ENCODE measurements at places on chromosomes 4 and X.
A peak's percentile ranks its signal among the peaks of the same experiment; 100 is the strongest.

- no peak for DNase-seq
These were observed 219.0 kb downstream of the TLL1 start for GRCh38 chr4:166091912-166092510.

- no peak for DNase-seq
These were observed 146.2 kb upstream of the PDE5A start for GRCh38 chr4:119774840-119775239.

- no peak for DNase-seq
These were observed 30.8 kb downstream of the RASL11B start for GRCh38 chr4:52892880-52893279.

DNA sequence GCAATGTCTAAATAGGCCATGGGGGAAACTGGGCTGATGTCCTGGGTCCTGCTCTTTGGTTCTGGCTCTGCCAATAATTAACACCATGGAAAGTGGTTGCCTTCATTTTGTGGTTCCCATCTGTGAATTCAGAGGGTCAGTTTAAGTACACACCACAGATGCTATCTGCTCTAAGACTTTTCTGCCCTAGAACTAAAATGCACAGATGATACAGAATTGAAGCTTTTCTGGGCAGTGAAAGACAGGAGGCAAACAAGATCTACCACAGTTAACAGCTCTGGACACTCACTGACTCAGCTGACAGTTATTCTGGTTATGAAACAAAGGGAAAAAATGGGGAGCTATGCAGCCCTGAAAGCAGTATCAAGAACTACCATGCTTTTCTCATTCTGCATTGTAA, 37.3 kb downstream of the APBB2 start:
- DNase-seq, result no peak

- no peak for DNase-seq
These were observed 2.2 kb upstream of the FMR1NB start for GRCh38 chrX:147978931-147979330.

- DNase-seq, result no peak
These were observed 1920.6 kb downstream of the ARAP2 start for GRCh38 chr4:34323549-34324320.

GRCh38 chrX:93420090-93420489, 253.3 kb downstream of the NAP1L3 start:
- no peak for DNase-seq

DNA sequence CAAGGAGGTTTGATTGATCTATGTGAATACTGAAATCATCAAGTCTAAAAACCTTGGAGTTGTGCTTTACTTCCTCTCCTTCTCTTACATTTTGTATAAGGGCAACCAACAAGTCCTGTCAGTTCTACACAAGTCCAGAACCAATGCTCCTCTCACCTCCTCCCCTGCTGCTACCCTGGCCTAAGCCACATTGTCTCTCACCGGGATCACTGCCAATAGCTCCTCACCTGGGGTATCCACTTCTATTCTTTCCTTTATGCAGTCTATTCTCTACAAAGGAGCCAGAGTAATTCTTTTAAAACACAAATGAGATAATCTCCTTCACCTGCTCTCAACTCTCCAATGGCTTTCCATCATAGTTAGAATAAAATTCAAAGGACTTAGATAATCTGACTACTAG, 13.3 kb upstream of the ARHGEF6 start:
- DNase-seq, result no peak

GRCh38 chr4:54386042-54386669, 157.1 kb downstream of the PDGFRA start:
- DNase-seq, result no peak

GRCh38 chr4:4762909-4763821, 96.3 kb upstream of the MSX1 start:
- no peak for DNase-seq

DNA sequence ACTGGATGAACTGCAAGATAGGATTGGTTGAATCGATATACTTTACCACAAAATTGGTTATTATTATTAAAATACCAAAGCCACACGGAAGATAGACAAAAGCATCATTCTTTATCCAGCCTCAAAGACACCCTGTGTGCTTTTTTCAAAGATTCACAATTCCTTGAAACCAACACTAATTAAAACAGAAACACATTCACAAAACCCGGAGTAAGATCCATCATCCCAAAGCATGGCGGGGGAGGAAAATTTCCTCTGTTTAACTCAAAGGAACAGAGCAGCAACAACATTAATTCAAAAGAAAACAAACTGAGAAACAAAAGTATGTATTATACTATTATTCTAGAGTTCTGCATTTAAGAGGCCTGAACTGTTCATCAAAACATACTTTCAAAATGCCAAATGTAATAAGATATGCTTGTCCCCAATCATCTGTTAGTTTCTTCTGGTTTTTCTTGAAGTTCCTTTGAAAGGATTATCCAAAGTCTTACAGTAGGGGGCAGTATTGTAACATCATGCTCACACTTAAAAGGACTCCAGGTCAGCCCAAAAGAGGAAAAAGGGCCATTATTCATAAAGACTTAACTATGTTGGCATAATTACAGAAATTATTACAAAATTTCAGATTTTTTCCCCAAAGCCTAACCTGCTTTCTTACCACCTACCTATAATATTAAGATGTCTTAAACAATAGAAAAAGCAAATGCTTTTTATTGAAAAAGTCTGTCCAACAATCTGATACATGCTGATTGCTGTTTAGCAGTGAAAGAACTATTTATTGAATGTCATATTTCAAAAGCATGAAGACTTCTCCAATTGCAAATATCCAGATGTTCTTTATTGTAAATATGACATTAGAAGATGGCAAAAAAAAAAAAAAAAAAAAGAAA, 168.7 kb downstream of the SCFD2 start:
- peak; percentile 13 for DNase-seq

- DNase-seq, result no peak
These were observed 24.2 kb upstream of the RASL11B start for GRCh38 chr4:52837716-52838558.

DNA sequence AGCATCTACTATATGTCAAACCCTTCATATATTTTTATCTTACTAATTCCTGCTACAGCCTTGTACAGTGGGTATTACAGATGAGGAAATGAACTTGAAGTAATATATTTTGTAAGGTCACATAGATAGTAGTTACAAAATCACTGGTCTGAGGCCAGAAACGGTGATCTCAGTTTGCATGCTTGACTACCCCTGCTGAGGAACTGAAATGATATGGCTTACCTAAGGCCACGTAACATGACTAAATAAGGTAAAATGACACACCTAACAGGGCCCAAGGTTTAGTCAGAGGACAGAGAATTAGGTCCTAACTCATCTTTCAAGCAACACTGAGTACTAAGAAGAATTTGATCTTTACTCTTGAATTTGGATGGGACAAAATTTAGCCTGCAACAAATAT, 1.5 kb upstream of the COMMD8 start:
- no peak for DNase-seq

DNA sequence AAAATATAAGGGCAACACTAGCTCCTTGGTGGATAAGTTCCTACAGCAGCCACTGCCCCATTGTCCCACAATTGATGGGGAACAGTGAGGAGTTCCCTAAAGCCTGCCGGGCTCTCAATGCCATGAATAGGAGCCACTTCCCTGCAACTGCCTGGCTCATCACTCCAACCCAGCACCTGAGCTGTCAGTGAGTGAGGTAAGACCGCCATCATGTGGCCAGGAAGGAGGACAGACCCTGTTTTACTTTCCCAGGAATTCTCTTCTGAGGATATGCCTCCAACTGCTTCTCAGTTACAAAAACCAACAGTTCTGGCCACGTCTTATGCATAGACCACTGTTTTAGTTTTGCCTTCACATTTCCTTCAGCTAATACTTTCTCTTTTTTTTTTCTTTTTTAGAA, 45.5 kb downstream of the SRPX start:
- DNase-seq, result peak; percentile 50

GRCh38 chr4:125315576-125316400, 1.0 kb downstream of the FAT4 start:
- DNase-seq, result peak; percentile 71

- DNase-seq, result no peak
These were observed 180.4 kb downstream of the AFAP1 start for GRCh38 chr4:7759216-7759615.

- DNase-seq, result no peak
These were observed 121.8 kb upstream of the EDA2R start for GRCh38 chrX:66760651-66761050.

GRCh38 chr4:151325111-151325948, at the start of gene SH3D19:
SH3D19 (minus strand) TSS chr4:151325605; CDS start chr4:151325352, 253 bp downstream.
- DNase-seq, result peak; percentile 67

- DNase-seq, result no peak
These were observed 103.1 kb upstream of the PCDH7 start for GRCh38 chr4:30616942-30617646.

- DNase-seq, result no peak
These were observed 27.3 kb downstream of the ABCE1 start for GRCh38 chr4:145125396-145125795.

DNA sequence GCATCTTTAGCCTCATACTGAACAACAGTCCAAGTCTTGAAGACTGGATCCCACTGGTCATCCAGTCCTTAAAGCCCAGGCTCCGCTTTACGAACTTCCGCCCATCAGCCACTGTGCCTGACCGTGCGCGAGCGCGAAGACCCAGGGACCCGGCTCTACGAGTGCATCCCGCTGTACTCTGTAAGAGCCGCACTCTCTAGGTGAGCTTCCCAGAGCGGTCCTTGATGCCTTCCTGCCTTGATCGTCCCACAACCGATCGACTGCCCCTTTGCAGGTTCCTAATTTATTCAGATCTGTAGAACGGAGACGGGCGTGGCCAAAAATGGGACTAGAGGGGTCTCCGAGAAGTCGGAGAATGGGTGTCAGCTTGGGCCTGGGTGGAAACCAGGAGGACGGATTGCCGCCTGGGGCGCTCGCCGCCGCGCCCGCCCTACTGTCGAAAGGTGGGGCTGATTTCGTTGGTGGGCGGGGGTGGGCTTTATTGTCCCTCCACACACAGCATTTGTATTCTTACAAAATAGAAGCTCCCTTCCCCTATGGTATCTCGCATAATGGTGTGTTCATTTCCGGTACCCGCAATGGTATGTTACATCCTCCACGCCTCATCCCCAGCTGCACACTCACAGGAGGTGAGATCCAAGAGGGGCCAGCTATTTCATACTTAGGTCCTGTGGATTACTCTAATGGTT, 42.3 kb upstream of the FAM156A start:
- no peak for DNase-seq

DNA sequence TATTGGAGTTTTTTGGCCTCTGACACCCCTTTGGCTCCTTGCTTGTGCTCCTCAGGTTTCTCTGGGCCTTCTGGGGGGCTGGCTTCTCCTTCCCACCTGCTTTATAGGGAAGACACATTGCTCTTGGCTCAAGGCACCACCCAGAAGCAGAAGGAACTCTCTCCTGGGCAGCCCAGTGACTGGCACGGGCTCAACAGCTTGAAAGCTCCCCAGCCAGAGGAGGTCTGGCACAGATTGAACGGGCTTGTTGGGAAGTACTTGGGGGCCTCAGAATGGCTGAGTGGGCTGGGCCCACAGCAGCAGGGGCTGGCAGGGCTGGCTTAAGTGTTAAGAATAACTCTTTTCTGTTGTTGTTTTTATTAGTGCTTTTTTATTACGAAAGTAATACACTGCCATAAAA, 11.2 kb upstream of the ZNF185 start:
- no peak for DNase-seq

DNA sequence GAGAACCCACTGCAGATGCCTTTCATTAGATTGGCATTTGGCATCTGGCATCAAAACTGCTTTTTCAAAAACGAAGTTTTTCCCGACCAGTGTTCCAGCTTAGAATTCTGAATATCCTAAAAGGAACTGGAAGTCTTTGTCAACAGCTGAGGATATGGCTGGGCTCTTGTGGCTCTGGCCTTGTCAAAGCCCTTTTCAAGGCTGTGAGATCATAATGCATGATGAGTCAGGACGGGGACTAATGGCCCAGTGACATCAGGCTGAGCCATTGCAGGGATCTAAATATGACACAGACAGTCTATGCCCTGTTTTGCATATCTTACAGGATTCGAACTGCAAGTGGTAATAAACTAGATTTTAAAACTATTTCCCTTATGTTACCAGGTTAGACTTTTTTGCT, 306.4 kb downstream of the PTTG2 start:
- no peak for DNase-seq

GRCh38 chr4:89284828-89285227, 22.8 kb downstream of the GPRIN3 start:
- DNase-seq, result no peak

GRCh38 chrX:130975947-130976346, 72.9 kb upstream of the ENOX2 start:
- DNase-seq, result peak; percentile 64

- DNase-seq, result no peak
These were observed 169.2 kb upstream of the AMOT start for GRCh38 chrX:113009837-113010236.

GRCh38 chr4:53905941-53906377, 158.4 kb downstream of the CHIC2 start:
- DNase-seq, result peak; percentile 35

GRCh38 chr4:57291911-57292310, 181.7 kb upstream of the IGFBP7 start:
- no peak for DNase-seq

DNA sequence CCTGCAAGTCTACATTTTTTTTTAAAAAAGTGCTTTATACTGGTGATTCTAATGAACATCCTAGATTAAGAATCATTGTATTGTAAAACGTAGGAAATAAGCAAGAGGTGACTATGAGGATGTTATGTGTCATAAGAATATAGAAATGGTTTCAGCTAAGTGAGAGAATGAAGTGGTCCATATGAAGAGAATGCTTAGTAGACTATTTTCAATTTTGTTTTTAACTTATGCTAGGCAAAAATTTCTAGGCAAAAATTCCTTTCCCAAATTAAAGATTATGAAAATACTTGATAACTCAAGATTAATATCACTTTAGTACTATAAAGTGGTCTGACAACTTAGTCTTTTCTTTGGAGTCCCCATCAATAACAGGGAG, 825 bp downstream of the DYNLT3 start:
- DNase-seq, result no peak

GRCh38 chr4:99759988-99760387, 56.6 kb upstream of the DAPP1 start:
- no peak for DNase-seq

GRCh38 chrX:47611926-47612325, 7.7 kb downstream of the SYN1 start:
- DNase-seq, result no peak

- no peak for DNase-seq
These were observed 12.8 kb downstream of the CYP4V2 start for GRCh38 chr4:186204103-186204559.

- DNase-seq, result no peak
These were observed 51.0 kb downstream of the KDR start for GRCh38 chr4:55074386-55074785.

DNA sequence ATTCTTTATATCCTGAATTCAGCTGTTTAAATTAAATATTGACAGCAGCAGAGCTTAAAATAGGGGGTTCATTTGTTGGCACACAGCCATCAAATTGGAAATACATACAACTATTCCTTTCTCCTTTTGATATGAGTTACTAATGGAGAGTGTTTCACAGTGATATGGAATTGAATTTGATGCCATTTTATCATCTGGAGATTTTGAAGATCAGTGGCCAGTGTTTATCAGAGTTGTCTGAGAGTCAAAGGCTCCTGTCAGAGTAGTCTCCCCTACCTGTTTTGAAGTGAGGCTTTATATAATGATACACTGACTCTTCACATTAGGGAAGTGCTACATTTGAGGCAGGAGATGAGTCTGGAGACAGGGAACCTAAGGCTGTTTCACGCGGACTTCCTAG, 1286.3 kb downstream of the TECRL start:
- DNase-seq, result no peak

Data from nephron progenitor cell (in vitro differentiated cells).